ENCODE measurements at places on chromosomes 11 and 22. TPM values are rescaled to one million over a fixed set of nuclear protein-coding genes. Genes with fewer than 3 reads are reported as not detected.

GRCh38 chr11:132519241-132519815 is 1013.0 kb downstream of the OPCML start:
- DNase-seq = no peak

- DNase-seq = no peak
Measured at GRCh38 chr11:48095779-48096470, 115.6 kb downstream of the PTPRJ start.

GRCh38 chr22:25797498-25798290 is 55.7 kb downstream of the MYO18B start:
- DNase-seq = no peak

DNA sequence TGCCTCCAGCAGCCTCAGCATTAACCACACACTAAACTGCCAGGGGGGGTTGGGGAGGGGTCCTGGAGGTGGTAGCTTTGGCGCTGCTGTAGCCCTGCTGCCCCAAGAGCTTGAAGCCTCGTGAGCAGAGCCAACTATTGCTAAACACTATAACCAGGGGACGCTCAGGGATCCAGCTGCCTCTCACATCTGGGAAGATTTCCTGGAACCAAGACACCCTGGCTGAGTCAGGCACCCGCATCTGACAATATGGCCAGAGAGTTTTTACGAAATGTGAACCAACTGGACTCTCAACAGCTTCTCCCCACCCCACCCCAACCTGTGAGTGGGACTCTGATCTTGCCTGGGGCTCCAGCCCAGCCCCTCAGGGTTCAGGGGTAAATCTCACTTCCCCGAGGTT is 14.3 kb downstream of the C1QTNF6 start:
- no peak for DNase-seq

MMP12 gene
- not detected for total RNA-seq
